ENCODE measurements at places on chromosomes 3 and 15. TPM values are rescaled to one million over a fixed set of nuclear protein-coding genes. Genes with fewer than 3 reads are reported as not detected.

DNA sequence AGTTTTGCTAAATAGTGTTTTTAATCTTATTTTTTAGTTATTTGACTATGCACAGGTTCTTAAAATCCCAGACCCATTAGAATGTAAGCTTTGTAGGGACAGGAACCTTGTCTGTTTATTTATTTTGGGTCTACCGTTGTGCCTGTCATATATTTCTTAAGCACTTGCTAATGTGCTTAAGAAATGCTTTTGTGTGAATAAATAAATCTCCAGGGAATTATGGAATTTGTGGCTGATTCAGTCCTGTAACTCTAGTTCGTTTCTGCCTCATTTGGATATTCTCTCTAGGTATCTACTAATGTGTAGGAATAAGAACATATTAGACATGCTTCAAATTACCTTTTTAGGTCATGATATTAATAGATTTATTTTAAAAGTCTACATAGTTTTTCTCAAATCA, 161.6 kb downstream of the LPP start:
- no peaks in the 10 kb centered on the region for H3K4me1 ChIP-seq
- no peak overlapping the region for H3K27ac ChIP-seq
- H3K4me3 ChIP-seq: no peak overlapping the region
- H3K27me3 ChIP-seq: no peaks in the 10 kb centered on the region

GRCh38 chr3:62378921-62379320, 5.6 kb upstream of the FEZF2 start:
- H3K27ac ChIP-seq: no peak overlapping the region
- H3K4me3 ChIP-seq: no peak overlapping the region
- DNase-seq: no peak

DNA sequence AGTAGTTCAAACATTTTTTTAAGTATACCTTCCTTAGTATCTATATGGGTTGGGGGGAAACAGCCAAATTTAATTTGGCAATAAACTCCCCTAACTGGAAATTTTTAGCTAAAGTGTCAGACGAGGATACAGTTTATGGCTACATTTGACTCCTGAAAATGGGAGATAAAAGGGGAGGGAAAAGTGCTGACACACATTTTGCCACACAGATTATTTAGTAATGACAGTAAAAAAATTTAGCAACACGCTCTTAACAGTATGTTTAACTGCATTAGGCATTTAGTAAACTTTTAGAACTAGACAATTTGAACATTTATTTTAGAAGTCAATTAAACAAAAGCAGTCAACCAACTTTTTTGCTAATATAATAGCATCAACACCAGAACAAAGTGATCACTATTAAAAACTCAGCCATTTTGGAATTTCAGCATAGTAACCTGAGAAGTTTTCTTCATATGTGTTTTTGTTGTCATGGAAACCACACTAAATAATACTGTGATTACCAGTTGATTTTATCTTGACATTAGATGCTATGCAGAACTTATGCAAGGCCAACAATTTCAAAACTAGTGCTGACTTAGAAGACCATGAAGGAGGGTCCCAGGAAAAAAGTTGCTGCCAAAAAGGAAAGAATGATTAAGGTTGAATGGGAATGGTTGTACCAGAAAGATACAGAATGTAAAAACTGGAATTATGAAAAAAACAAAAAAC, 47.0 kb upstream of the TFG start:
- H3K27me3 ChIP-seq: no peaks in the 10 kb centered on the region
- no peak overlapping the region for H3K4me3 ChIP-seq
- no peak for DNase-seq
- no peaks in the 10 kb centered on the region for H3K4me1 ChIP-seq

- no peak overlapping the region for H3K4me3 ChIP-seq
- no peaks in the 10 kb centered on the region for H3K27me3 ChIP-seq
- no peak overlapping the region for H3K27ac ChIP-seq
Observed at GRCh38 chr3:116103868-116104530, 341.3 kb downstream of the LSAMP start.

GRCh38 chr3:189040656-189041335, 131.0 kb upstream of the TPRG1 start:
- no peak overlapping the region for H3K4me3 ChIP-seq
- DNase-seq: no peak
- H3K27ac ChIP-seq: peak overlapping the region; percentile 71
- H3K4me1 ChIP-seq: no peaks in the 10 kb centered on the region

- peaks cover 5% of the 10 kb centered on the region for H3K4me1 ChIP-seq
- DNase-seq: no peak
- H3K36me3 ChIP-seq: no peaks in the 10 kb centered on the region
- no peak overlapping the region for H3K4me3 ChIP-seq
- H3K27ac ChIP-seq: no peak overlapping the region
Observed at GRCh38 chr3:150741497-150742140, 21.4 kb downstream of the SIAH2 start.

- DNase-seq: no peak
- no peaks in the 10 kb centered on the region for H3K36me3 ChIP-seq
- H3K27ac ChIP-seq: no peak overlapping the region
- no peaks in the 10 kb centered on the region for H3K27me3 ChIP-seq
- H3K4me3 ChIP-seq: no peak overlapping the region
Observed at GRCh38 chr3:191342006-191342405, 11.7 kb upstream of the UTS2B start.

DNA sequence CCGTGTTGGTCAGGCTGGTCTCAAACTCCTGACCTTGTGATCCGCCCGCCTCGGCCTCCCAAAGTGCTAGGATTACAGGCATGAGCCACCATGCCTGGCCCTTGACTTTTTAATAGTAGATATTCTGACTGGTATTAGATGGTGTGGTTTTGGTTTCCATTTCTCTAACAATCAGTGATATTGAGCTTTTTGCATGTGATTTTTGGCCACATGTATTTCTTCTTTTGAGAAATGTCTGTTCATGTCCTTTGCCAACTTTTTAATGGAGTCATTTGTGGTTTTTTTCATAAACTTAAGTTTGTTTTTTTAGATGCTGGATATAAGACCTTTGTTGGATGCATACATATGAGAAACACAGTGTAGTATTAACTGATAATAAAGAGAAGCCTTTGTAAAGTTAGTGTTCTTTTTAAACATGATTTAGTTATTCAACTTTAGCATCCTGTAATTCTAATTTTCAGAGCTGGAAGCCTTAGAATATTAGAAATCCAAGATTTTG, 280.8 kb downstream of the RBMS3 start:
- no peak overlapping the region for H3K4me3 ChIP-seq
- no peak overlapping the region for H3K27ac ChIP-seq
- H3K4me1 ChIP-seq: no peaks in the 10 kb centered on the region
- no peaks in the 10 kb centered on the region for H3K36me3 ChIP-seq
- no peak for DNase-seq

DNA sequence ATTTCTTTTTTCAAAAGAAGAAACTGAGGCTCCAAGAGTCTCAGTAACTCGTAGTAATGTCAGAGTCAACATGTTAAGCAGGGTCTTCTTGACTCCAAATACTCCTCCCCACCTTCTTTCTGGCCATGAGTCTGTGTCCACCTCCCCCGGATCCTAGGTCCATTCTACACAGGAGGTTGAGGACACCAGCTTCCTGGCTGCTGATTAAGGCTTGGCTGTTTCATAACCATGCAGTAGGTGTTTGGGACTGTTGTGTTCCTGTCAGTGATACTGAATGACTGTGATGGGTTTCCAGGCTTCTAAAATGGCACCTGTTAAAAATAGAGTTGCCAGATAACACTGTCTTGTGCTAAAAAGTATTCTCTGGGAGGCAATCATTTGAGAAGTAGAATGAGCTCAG, 130.8 kb upstream of the IL12A start:
- H3K27me3 ChIP-seq: no peaks in the 10 kb centered on the region
- no peak overlapping the region for H3K4me3 ChIP-seq
- DNase-seq: no peak
- H3K36me3 ChIP-seq: no peaks in the 10 kb centered on the region

GRCh38 chr3:148757238-148758215, 59.8 kb downstream of the AGTR1 start:
- H3K4me1 ChIP-seq: no peaks in the 10 kb centered on the region
- H3K27ac ChIP-seq: peak overlapping the region; percentile 66
- DNase-seq: no peak
- H3K36me3 ChIP-seq: no peaks in the 10 kb centered on the region
- H3K4me3 ChIP-seq: no peak overlapping the region
- H3K27me3 ChIP-seq: no peaks in the 10 kb centered on the region

GRCh38 chr3:152843955-152844354, 9.0 kb downstream of the P2RY1 start:
- H3K27ac ChIP-seq: no peak overlapping the region
- no peak for DNase-seq
- no peak overlapping the region for H3K4me3 ChIP-seq
- H3K36me3 ChIP-seq: no peaks in the 10 kb centered on the region
- H3K27me3 ChIP-seq: no peaks in the 10 kb centered on the region

DNA sequence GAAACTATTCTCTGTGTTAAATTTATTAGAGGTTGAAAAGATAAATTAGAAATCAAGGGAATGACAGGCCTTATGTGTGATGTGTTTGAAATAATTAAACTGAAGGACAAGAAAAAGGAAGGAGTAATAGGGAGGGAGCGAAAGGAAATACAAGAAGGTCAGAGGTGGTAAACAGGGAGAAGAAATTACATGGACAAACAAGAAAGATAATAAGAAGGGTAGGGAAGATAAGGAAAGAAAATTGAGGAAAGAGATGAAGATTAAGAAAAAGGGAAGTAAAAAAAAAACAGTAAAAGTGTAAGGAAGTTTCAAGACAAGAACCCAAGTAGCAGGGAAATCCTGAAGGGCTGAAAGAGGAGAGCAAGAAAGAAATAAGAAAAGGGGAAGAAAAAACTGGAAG, 26.2 kb upstream of the ANXA2 start:
- peak overlapping the region; percentile 46 for H3K27ac ChIP-seq
- H3K27me3 ChIP-seq: no peaks in the 10 kb centered on the region
- no peak for DNase-seq

Gene TTBK2
- 16.4 TPM for total RNA-seq

Gene CCDC33
- total RNA-seq: not detected

Gene APOD
- 1,247 TPM for total RNA-seq

Gene LXN
- total RNA-seq: 55.5 TPM

Gene CSPG5
- 0.96 TPM for total RNA-seq
